Stimulated activated CD4-positive, alpha-beta T cell treated with anti-CD3 and anti-CD28 coated beads, TNF-alpha, amount 100 ng/mL, for 24 hours (primary cell): ENCODE measurements at places on chromosomes 5 and 9.

DNA sequence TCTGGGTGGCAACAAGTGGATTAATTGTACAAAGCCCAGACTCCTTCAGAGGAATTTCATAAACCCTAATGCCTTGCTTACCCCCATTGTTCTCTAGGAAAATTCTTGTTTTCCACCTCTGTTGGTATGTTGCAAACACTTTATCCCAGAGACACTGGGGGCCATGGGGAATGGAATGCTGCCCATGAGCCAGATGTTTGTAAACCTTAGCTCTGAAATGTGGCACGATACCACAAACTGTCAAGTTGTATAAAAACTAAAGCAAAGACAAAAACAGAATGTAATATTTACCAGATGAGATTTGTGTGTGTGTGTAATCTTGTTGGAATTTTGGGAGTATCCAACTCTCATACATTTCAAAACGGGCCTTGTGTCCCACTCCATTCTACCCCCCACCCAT, 465.0 kb downstream of the EBF1 start:
- DNase-seq = no peak

- no peak for DNase-seq
Observed at GRCh38 chr5:78648359-78649210, at the start of gene LHFPL2. TSS of gene LHFPL2 (minus strand) at chr5:78648772. CDS start at chr5:78510213, 138,559 bp downstream.

GRCh38 chr9:14278291-14278721, 35.6 kb downstream of the NFIB start:
- DNase-seq = no peak

- no peak for DNase-seq
Observed at GRCh38 chr9:93620881-93621820, 44.8 kb downstream of the PHF2 start.

- DNase-seq = no peak
Observed at GRCh38 chr9:119662329-119662728, 293.1 kb upstream of the BRINP1 start.

GRCh38 chr5:162193012-162193411, 125.4 kb downstream of the GABRG2 start:
- DNase-seq = no peak

- DNase-seq = no peak
Observed at GRCh38 chr9:125142560-125143376, 560 bp downstream of the SCAI start.

- DNase-seq = no peak
Observed at GRCh38 chr5:173885475-173886010, 2.6 kb upstream of the CPEB4 start.

GRCh38 chr9:35604578-35605350, at the start of gene TESK1:
TSS of gene TESK1 (plus strand) at chr9:35605262. CDS start at chr9:35605620, 358 bp downstream.
- DNase-seq = peak; percentile 85

DNA sequence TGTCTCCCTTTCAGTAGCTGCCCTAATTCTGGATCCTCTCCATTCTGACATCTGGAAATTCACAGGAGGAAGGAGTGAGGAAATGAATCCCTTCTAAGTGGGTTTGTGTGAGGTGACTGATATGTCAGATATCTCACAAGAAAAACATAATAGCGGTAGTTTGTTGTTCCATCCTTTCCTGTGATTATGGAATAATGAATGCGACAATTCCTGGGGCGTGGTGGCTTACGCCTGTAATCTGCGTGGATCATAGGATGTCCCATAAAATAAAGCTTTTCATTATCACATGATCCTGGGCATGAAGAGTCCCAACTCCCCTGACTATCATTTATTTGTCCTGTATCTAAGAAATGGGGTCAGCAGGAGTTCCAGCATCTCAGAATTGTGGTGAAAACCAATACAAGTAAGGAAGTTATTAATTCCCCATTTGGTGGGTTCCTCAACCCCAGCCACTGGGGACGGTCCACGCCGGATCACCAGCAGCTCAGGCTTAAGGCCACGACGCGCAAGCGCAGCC, 375 bp upstream of the C5orf24 start:
- DNase-seq = no peak

- DNase-seq = no peak
Observed at GRCh38 chr9:115733318-115734110, 420.1 kb upstream of the PAPPA start.

GRCh38 chr5:118052503-118052902, 935.8 kb downstream of the DTWD2 start:
- no peak for DNase-seq

- no peak for DNase-seq
Observed at GRCh38 chr9:116391306-116391900, 237.8 kb downstream of the PAPPA start.

- DNase-seq = no peak
Observed at GRCh38 chr9:131584858-131585257, 39.5 kb downstream of the PRRT1B start.

GRCh38 chr5:96942078-96942477, 6.2 kb downstream of the LNPEP start:
- DNase-seq = no peak

DNA sequence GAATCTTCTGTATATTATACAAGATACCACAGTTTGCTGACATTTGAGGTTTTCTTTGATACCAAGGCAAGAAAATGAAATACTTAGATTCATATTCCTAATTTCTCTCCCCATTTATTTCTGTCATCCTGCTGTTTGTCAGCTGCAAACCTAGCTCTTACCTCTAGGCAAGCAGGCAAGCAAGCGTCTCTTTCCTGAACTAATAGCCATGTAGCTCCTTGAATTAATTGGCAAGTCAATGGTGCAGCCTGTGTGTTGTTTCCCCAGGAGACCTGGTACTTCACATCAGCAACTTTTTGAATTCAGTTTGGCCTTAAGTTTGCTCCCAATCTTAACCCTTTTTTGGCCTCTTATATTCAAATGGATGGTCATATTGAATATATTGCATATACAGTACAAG, 573.6 kb upstream of the ARRDC3 start:
- no peak for DNase-seq

DNA sequence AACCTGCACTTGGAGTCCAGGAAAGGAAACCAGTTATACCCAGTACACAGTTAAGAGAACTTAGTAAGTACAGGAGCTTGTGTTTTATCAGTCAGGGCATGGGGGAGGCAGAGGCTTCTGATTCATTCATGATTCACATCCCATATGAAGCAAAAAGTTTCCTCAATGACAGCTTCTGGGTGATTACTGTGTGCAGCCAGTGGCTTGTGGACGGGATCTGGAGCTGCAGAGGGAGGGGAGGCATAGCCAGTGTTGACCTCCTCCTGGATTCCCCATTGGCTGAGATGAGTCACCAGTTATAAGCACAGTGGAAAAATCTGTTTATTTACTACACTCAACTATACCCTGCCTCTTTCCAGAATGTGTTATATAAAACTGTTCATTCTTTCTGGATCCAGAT, 17.7 kb downstream of the IL31RA start:
- DNase-seq = peak; percentile 60

- DNase-seq = no peak
Observed at GRCh38 chr5:45795458-45795857, 99.3 kb upstream of the HCN1 start.

DNA sequence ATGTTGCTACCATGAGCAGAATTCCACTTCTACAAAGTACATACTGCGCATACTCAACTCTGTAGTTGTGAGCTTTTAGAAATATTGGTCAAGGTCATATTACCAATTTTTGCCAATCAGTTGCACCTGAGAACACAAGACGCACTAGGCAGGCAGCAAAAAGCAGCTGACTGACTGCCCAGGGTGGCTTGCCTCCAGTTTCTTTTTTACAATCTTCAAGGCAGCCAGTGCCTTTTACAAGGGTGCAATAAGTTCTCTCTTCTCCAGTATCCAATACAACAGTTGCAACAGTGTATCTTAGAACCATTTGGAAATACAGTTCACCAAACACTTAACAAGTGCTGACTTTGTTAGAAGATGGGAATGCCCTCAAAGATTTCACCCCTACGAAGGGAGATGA, 16.1 kb upstream of the FOXB2 start:
- no peak for DNase-seq

DNA sequence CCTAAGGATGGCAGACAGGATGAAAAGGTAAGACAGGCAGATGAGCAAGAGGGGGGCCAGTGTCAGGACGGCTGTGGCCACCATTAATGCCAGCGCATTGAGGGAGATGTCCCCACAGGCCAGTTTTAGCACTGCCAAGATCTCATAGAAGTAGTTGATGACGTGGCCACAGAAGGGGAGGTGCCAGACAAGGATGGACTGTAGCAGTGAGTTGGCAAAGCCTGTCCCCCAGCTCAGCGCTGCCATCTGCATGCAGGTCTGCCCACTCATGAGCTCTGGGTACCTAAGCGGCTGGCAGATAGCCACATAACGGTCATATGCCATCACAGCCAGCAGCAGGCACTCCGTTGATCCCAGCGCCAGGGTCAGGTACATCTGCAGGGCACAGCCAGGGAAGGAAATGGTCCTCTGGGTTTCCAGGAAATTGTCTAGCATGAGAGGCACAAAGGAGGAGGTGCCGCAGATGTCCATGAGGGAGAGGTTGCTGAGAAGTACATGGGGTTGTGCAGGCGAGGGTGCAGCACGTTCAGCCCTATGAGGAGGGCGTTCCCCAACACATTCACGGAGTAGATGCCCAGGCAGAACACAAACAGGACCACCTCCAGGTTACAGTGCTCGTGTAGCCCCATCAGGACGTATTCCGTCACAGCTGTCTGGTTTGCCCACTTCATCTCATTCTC, 10.8 kb downstream of the OR13J1 start:
- no peak for DNase-seq

DNA sequence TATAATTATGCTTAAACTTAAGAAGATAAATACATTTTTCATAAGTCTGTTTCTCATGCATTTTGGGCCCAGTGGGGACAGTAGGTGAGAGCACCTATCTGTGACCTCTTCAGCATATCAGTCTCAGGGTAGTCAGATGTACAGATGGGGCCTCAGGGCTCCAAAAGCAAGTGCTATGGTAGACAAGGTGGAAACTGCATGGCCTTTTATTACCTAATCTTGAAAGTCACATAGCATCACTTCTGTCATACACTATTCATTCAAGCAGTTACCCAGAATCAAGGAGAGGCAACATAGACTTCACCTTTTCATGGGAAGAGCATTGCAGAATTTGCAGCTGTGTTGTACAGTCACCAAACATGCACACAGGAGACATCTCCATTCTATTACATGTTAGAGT, 94.8 kb downstream of the SV2C start:
- DNase-seq = no peak

GRCh38 chr9:19999491-20000057, 210.7 kb upstream of the SLC24A2 start:
- DNase-seq = peak; percentile 22

- DNase-seq = no peak
Observed at GRCh38 chr5:18483451-18483850, 849.2 kb downstream of the TAF11L14 start.

- DNase-seq = no peak
Observed at GRCh38 chr9:132792547-132792946, 85.5 kb downstream of the AK8 start.

DNA sequence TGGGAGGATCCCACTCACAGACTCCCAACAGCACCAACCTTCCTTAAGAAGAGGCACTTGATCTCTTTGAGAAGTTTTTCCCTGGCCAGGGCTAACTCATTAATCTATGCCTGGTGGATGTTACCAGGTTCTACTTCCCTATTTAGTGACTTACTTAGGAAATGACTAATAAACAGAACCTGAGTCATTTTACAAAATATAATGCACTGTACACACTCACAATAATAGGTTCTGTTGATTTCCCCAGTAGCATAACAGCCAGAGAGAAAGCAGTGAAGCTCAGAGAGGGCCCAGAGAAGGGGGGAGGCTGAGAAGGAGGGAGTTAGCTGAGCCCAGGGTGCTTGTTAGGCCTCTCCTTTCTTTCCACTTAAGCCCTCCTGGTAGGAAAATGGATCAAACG, 27.1 kb downstream of the FRMD3 start:
- no peak for DNase-seq
